ENCODE measurements at places on chromosomes 6 and 20.

DNA sequence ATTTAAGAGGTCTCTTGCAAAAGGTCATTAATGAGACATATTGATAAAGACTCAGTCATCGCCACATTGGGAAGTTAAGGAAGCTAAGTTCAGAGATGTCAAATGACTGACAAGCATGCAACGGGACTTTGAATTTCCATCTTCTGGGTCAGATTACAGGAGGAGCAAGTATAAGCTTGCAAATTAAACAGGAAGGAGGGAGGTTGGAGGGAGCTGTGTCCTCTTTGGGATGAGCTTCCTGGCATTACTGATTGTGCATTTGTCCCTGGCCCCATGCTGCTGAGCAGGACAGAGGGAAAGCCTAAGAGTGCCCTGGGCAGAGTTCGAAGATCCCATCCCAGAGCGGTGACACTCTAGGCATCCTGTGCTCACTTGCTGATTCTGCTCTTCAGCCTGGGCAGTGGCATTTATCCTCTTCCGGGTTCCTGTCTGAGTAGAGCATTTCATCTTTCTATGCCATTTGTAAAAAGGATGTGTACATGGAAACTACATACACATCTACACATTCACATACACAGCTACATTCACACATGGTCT is 40.5 kb downstream of the SLC22A1 start:
- no peak for DNase-seq

DNA sequence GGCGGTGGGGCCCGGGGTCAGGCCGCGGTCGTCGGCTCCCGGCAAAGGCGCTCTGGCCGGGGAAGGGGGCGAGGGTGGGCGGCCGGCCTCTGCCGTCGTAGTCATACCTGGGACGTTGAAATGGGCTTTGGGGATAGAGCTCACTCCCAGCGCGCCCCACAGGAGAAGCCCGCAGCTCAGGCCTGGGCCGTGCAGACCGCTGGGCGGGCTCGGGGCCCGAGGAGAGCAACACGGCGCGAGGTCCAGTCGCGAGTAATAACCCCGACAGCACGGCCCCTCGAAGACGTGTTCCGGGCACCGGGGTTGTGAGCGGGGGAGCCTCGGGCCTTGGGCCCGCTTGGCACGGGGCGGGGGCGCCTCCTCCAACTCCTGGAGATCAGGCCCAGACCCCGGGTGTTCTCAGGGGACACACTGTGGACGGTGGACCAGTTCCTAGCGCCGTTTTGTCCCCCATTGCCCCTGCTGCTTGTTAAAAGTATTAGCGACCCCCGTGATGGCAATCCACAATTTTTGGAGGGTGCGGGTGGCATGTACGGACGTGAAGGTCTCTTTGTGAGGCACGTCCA is 10.9 kb downstream of the FOXC1 start:
- DNase-seq = no peak

DNA sequence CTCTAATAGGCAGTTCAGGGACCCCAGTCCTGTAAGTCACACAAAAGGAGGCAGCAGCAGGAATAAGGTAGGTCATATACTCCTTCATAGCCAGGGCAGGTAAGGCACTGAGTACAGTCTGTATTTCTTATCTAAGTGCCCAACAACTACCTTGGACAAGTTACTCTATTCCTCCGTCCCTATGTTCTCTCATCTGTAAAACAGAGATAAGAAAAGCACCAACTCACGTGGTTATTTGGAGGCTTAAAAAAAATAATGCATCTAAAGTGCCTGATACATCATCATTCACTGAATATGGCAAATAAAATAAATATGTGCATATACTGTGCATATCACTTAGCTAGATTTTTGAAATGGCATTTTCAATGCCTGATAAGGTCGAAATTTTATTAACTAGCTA is 298.1 kb upstream of the CDYL start:
- DNase-seq = no peak

DNA sequence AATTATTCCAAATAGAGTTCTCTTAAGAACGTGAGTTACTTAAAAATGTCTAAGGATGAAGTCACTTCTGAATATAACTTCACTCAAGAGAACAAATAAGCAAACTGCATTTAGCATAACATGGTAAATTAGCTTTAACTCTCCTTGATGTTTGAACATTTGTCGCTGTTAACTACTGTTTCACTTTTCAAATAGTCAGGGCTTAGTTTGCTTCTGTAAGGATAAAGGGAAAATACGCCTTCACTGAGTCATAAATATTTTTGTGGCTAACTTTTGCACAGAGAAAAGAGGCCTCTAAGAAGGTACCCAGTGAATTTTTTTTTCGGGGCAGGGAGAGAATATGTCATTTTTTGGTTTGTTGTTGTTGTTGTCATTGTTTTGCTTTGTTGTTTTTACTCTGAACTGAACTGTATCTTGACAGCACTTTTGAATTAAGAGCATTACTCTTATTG is 8.1 kb downstream of the PTPN1 start:
- no peak for DNase-seq

GRCh38 chr20:46928580-46929132 is 34.0 kb downstream of the EYA2 start:
- DNase-seq = no peak

DNA sequence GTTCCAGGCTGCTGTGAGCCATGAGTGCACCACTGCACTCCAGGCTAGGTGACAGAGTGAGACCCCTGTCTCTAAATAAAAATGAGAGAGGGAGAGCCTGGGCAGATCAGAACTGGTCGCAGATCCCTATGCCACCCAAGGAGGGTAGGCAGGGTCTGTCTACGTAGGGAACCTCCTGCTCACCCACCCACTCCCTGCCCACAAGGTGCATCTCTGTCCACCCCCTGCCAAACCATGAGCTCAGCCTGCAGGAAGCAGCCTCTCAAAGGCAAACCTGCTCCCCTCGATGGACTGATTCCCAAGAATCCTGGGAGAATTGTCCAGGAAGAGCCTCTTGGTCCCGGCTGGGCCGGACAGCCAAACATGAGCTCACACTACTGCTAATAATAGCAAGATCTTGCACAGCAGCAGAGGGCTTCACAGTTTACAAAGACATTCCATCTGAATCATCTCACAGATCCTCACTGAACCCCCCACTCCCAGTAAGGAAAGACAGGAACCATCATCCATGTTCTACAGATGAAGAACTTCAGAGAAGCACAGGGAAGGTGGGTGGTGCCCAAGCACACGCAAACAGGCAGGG is 27.8 kb upstream of the TLDC2 start:
- no peak for DNase-seq

DNA sequence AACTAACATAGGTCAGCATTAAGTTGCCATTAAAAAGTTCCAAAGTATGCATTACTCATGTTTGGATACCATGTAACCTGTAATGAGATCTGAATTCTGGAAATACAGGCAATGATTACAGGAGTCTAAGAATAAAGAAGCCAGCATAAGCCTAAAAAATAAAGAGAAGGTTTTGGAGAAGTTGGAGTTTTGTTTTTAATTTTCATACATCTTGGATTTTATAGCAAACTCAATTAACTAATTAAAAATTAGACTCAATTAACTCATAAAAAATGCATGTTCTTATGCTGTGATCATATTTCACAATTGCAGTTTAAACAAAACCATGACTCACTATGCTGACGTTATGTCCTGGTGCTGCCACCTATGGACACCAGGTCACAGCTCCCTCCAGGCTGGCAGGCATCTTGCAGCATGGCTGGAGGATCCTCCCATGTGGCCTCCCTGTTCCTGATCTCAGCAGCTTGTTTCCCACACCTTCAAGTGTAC is 648.8 kb upstream of the AGPAT4 start:
- DNase-seq = no peak

DNA sequence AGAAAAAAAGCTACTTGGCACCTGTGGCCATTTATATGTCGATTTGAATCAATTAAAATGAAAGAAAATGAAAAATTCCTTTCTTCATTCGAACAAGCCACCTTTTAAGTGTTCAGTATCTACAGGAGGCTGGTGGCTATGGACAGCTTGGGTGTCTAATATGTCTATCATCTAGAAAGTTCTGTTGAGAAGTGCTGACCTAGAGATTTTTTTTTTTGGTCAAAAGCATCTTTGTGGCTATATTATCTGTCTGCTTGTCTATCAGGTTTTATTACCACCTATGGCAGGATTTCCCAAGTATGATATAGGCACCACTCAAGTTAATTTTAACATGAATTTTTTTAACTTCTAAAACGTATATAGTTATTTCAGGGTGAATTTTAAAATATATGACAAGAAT is 250.8 kb downstream of the TSHZ2 start:
- DNase-seq = no peak

All from stimulated activated CD4-positive, alpha-beta T cell treated with anti-CD3 and anti-CD28 coated beads, TNF-alpha, amount 100 ng/mL, for 4 hours (primary cell).